Activated naive CD4-positive, alpha-beta T cell treated with anti-CD3 and anti-CD28 coated beads, Interleukin-2, amount 50 U/mL, for 72 hours (primary cell): ENCODE measurements at places on chromosomes 4 and X. TPM values are rescaled to one million over a fixed set of nuclear protein-coding genes. Genes with fewer than 3 reads are reported as not detected.
A peak's percentile ranks its signal among the peaks of the same experiment; 100 is the strongest.

SYTL4 gene
- not detected for total RNA-seq

GRCh38 chr4:6200011-6200921 is at the start of gene JAKMIP1:
TSS of gene JAKMIP1 (minus strand) at chr4:6200549. CDS start at chr4:6112850, 87,699 bp downstream.
- peak; percentile 72 for DNase-seq

- DNase-seq = no peak
Observed at GRCh38 chrX:13483773-13484172, 85.6 kb upstream of the EGFL6 start.

MAGEH1 gene
- total RNA-seq = 24.3 TPM

PAGE5 gene
- not detected for total RNA-seq

DNA sequence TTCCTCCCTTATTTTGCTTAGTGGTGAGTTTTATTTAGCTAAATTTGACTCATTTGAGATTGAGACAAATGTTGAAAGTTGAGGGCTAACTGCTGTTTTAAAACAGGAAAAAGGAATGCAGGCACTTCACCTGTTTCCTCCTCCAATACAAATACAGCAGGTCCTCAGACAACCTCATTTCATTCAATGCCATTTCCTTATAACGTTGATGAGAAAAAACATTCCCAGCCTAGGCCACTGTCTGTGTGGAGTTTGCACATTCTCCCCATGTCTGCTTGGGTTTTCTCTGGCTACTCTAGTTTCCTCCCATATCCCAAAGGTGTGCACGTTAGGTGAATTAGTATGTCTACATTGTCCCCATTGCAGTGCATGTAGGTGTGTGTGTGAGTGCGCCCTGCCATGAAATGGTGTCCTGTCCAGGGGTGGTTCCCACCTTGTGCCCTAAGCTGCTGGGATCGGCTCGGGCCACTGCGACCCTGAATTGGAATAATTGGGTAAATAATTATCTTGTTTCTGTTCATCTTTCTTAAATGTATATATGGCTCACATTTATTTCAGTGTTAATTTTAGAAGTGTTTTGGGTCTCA is 21.9 kb downstream of the SMAD1 start:
- DNase-seq = no peak

OCRL gene
- total RNA-seq = 0.96 TPM

- no peak for DNase-seq
Observed at GRCh38 chr4:140924761-140925392, 168.7 kb upstream of the TBC1D9 start.

GNRHR gene
- not detected for total RNA-seq

DNA sequence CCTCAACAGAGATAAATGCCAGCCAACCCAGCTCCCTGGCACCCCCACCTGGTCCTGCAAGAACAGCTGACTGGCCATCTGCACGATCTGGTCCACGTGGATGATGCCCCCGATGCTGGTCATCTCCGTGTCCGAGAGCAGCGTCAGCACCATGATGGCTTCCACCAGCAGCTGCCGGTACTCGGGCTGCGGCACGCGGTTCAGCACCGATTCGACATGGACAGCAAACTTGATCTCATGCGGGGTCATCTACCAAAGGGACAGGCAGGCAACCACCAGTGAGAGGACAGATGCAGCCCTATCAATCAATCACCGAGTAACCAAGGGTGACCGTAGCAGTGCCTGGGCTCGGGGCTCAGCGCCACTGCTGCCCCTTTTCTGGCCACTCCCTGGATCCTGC is 89.8 kb downstream of the PHKA2 start:
- no peak for DNase-seq

GRCh38 chrX:154535892-154536291 is 10.8 kb downstream of the G6PD start:
- DNase-seq = no peak

GRCh38 chrX:68757731-68758130 is 71.1 kb upstream of the EFNB1 start:
- no peak for DNase-seq

FGB gene
- total RNA-seq = not detected

GPR82 gene
- total RNA-seq = not detected
